NCI-H510A treated with DMSO at 0.1 percent for 48 hours (cell line): ENCODE measurements at places on chromosomes 12 and 14.
A peak's percentile ranks its signal among the peaks of the same experiment; 100 is the strongest.

DNA sequence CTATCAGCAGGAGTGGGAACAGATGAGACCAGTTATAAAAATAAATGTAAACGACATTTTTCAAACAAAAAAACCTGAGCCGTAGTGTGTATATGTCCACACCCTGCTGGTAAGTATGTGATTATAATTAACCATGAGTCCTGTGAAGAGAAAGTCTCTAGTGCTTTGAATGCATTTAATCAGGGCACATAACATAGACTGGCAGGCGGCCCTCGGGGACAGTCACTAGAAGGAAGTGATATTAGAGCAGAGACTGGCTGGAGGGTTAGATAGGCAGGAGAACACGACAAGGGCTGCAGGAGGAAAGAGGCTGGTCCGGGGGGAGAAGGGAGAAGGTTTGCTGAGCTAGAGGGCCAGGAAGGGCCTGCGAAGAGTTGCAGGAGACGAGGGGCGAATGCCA lies 23.8 kb upstream of the ELK3 start:
- DNase-seq = no peak

GRCh38 chr14:29569194-29569593 lies 358.5 kb downstream of the PRKD1 start:
- DNase-seq = no peak

GRCh38 chr12:23096321-23096720 lies 471.4 kb downstream of the ETNK1 start:
- no peak for DNase-seq

DNA sequence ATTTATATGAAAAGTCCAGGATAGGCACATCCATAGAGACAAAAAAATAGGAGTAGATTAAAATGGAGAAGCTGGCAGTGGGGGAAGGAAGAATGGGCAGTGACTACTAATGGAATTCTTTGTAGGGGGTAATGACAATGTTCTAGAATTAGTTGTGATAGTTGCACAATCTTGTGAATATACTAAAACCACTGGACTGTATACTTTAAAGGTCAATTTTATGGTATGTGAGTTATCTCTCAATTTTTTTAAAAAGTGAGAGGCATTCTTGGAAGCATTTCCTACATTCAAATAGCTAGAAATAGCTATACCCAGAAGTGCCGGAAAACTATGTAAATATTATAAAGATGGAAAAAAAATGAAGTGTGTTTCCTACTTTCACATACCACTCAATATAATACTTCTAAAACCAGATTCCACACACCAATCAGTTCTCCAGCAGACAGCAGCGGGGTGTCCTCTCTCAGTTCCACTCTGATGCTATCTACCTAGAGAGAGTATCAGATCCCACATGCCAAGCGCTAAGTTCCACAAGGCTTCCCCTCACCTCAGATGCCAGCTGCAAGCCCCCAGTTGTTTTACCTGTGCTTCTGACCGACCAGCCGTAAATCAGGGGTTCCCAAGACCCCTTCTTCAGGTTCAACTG lies 41.7 kb upstream of the NID2 start:
- DNase-seq = no peak

DNA sequence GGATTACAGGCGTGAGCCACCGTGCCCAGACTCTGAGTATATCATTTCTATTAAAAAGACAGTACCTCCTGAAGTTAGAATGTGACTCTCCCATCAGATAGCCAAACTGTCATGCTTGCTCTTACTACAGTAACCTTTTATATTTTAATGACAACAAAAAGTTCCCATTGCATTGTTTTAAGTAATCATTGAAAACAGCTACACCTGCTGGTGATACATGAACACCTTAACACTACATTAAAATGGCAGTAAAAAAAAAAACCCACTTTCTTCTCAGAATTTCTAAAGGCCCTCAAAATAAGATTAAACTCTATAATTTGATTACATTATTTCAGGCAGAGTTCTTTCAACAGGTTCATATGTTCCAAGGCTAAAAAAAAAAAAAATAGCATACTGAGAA lies 76.7 kb downstream of the SH2B3 start:
- DNase-seq = no peak

GRCh38 chr12:26014085-26014484 lies 55.6 kb downstream of the RASSF8 start:
- no peak for DNase-seq

DNA sequence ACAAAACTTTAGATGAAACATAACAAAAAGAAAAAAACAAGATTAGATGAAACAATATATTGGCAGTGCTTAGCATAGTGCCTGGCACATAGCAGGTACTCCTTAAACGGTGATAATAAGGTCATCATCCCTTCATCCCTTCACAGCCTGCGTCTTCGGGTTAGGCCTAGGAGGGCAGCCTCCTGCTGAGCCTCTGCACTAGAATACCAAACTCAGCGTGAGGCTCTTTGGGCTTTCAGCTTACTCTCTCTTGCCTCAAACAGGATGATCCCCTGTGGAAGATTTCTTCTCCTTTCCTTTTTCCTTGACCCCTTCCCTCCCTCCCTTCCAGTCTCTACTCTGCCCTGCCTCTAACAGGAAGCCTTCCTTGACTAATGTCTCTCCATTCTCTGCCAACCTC lies 14.4 kb upstream of the FIGNL2 start:
- no peak for DNase-seq

DNA sequence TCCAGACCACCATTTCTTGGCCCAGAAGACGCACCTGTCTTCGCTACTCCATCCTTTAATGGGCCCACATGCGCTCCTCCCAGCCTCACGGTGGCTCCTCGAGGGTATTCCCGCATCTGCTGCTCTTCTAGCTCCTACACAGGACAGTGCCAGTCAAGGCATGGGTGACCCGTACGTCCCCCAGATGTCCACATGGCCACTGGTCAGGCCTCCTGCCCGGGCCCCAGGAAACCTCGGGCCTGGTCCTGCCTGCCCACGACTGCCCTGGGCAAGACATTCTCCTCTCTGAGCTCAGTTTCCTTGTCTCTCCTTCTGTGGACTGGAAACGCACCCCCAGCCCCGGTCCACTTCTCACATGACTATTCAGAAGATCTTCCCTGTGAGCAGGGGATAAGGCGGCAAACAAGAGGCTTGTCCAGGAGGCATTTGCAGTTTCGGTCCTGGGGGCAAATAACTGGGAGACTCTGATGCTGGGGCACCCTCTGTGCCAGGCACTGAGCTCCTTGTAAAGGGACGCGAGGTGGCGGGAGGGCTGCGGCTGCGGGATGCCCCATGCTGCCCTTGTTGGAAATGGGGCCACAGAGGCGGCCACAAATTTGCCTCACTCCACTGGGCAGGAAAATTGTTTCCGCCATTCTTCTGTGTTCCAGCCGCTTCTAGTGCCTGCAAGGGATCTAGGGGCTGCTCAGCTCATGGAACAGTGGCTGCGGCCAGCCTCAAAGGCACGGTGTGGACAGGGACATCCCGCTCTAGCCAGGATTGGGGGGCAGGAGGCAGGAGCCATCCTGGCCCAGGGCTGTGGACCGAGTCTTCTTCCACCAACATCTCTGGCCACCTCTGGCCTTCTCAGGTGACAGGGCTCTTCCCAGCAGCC lies 6.8 kb upstream of the BEGAIN start:
- DNase-seq = no peak

GRCh38 chr14:93959239-93960107 lies 16.9 kb downstream of the ASB2 start:
- DNase-seq = no peak

- no peak for DNase-seq
These were observed 480.4 kb downstream of the DIO2 start for GRCh38 chr14:79730953-79731352.

GRCh38 chr12:95633732-95634465 lies 82.6 kb upstream of the USP44 start:
- DNase-seq = no peak

GRCh38 chr12:75655315-75655806 lies 144.0 kb upstream of the KRR1 start:
- no peak for DNase-seq

- peak; percentile 24 for DNase-seq
These were observed 42.9 kb downstream of the GPR135 start for GRCh38 chr14:59422069-59422881.

GRCh38 chr14:49988080-49988990 lies 95.5 kb downstream of the ARF6 start:
- no peak for DNase-seq

DNA sequence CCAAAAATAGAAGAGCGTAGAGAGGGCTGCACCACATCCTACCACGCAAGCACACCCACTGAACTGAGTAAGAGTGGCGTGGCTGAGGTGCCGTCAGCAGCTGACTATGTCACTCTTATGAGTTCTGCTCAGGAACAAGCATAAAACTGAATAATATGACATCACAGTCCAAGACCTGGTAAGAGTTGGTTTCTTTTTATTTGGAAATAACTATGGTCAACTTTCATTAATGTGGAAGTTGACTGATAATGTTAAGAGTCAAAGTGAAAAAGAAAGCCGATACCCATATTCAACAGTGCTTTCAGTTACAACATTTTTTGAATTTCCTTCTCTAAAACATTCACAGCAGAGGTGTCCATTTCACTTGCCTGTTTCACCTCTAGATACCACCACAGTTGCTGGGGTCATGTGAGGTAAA lies 44.6 kb downstream of the GNS start:
- DNase-seq = no peak

DNA sequence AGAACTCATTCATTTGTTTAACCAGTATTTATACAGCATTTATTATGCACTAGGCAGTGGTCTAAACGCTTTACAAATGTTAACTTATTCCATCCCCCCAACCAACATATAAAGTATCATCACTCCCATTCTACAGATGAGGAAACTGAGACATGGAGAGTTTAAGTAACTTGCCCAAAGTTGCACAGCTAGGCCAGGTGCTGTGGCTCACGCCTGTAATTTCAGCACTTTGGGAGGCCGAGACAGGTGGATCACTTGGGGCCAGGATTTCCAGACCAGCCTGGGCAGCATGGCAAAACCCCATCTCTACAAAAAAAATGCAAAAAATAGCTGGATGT lies 37.9 kb downstream of the ZFP36L1 start:
- no peak for DNase-seq
